ENCODE measurements at places on chromosomes 11 and 22. TPM values are rescaled to one million over a fixed set of nuclear protein-coding genes. Genes with fewer than 3 reads are reported as not detected.

The F2 gene
- 0.55 TPM for polyA plus RNA-seq

The MMP12 gene
- polyA plus RNA-seq, result 4.8 TPM

The TMEM123 gene
- 274 TPM for polyA plus RNA-seq

GRCh38 chr11:75000975-75001354 lies 12.2 kb downstream of the NEU3 start:
- no peak for DNase-seq

The NARS2 gene
- polyA plus RNA-seq, result 47.0 TPM

The MS4A7 gene
- 16.1 TPM for polyA plus RNA-seq

DNA sequence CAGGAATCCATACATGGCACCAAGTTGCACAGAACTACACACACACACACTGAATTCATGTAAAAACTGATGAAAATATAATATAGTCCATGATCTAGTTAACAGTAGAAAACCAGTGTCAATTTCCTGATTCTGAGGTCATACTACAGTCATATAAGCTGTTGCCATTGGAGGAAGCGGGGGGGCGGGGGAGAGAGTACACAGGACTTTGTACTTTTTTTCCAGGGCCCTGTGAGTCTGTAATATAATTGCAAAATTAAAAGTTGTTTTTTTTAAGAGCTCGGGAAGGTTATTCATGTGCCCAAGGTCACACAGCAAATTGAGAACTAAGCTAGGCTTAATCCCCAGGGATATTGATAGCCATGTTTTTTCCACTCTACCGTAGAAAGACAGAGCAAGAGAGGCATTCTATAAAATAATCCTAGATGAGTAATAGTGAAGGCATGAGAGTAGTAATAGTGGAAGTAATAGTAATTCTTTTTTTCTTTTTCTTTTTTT lies 312.3 kb downstream of the MN1 start:
- no peak for DNase-seq

The OR52H1 gene
- polyA plus RNA-seq, result not detected

The CECR2 gene
- 14.1 TPM for polyA plus RNA-seq

GRCh38 chr11:42490506-42490905 lies 821.3 kb upstream of the API5 start:
- no peak for DNase-seq

- no peak for DNase-seq
Measured at GRCh38 chr11:108858622-108859021, 193.8 kb downstream of the DDX10 start.
